ENCODE measurements at places on chromosomes 16 and 17. TPM values are rescaled to one million over a fixed set of nuclear protein-coding genes. Genes with fewer than 3 reads are reported as not detected.

DNA sequence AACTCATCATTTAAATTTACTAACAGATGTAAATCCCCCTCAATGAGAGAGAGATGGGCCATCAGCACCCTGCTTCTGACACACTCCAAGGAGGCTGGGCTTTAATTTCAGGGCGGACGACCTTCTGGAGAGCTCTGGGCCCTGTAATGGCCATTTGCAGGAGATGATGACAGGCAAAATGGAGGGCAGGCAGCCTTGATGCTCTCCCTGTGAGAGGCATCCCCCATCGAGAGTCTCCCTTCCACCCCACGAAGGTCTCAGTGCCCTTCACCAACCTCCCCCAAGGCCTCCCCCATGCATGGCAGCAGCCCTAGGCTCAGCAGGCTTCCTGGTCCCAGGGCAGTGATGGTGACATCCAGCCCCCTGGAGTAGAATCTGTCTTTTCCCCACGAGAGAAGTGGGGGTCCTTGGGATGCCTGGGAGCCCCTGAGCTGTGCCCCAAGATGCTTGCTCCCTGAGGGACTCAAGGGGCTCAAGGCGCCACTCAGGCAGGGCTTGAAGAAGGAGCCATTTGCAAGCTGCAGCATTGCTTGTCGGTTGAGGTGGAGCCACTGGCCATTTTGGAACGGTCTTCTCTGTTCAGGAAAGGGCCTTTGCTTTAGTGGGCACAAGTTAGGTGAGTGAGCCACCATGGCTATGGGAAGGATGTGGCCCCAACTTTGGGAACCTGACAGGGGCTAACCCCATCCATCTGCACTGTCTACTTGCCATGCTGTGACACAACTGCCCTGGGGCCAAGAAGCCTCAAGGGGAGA is 82.6 kb downstream of the C16orf78 start:
- H3K27ac ChIP-seq = no peak overlapping the region
- DNase-seq = no peak
- H3K4me1 ChIP-seq = no peaks in the 10 kb centered on the region
- no peaks in the 10 kb centered on the region for H3K36me3 ChIP-seq
- no peaks in the 10 kb centered on the region for H3K27me3 ChIP-seq

TRPV2 gene
- 131 TPM for total RNA-seq

PLEKHH3 gene
- total RNA-seq = 3.1 TPM

DNA sequence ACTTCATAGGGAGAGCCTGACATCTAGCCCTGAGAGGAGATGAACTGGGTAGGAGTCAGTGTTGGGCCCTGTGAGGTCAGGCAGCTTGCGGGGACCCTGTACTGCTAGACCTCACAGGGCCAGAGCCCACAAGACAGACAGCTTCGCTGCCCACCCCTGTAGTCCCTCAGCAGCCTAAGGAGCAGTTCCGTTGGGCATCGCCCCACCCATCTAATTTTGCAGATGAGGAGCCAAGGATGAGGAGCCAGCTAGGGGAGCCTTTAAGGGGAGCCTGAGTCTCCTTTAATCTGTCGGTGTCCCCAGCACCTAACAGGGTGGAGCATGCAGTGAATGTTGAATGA is 755 bp upstream of the TUFM start:
- peak overlapping the region; percentile 91 for H3K27ac ChIP-seq
- no peaks in the 10 kb centered on the region for H3K27me3 ChIP-seq
- peaks cover 37% of the 10 kb centered on the region for H3K36me3 ChIP-seq
- no peak for DNase-seq

DNA sequence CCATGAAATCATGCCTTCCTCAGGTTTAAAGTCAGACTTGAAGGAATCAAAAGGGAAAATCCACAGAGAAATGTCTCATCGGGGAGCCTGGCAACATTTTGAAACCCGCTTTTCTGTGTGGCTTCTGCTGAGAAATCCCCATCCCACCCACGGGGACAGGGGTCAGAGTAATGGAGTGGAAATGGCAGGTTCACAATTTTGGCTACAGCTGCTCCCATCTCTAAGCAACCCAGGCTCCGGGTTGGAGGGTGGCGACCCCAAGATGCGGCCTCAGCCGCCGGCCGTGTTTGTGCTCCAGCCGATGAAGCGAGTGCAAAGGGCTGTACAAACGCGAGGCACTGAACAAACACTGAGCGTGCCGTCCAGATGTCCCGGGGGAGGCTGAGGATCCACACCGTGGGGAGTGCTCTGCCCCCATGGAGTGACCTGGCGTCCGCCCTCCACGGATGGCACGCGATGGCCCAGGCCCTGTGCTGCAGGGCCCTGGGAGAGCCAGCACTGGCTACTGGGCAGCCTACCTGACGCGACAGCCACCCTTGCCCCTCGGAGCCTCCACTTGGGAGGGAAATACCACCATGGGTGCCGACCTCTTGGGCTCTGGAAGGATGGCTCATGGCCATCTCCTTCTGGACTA is 22.2 kb downstream of the SLC43A2 start:
- peaks cover 11% of the 10 kb centered on the region for H3K4me1 ChIP-seq
- no peak for DNase-seq

Measured in activated CD4-positive, alpha-beta memory T cell treated with anti-CD3 and anti-CD28 coated beads, Interleukin-2, amount 10 ng/mL, durations not matched to agents 7 days and 5 days (primary cell).